ENCODE measurements at places on chromosomes 16 and 17.

DNA sequence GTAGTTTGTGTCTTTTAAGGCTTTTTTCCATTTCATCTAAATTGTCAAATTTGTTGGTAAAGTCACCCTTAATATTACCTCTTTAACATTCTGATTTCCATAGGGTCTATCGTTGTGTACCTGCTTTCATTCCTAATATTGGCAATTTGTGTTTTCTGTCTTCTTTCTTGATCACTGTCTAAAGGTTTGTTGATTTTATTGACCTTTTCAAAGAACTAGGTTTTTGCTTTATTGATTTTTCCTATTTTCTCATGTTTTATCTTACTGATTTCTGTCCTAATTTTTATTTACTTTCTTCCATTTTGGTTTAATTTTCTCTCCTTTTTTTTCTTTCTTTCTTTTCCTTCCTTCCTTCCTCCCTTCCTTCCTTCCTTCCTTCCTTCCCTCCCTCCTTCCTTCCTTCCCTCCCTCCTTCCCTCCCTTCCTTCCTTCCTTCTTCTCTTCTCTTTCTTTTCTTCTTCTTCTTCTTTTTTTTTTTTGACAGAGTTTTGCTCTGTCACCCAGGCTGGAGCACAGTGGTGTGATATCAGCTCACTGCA is 86.3 kb downstream of the CYLD start:
- DNase-seq, result no peak

DNA sequence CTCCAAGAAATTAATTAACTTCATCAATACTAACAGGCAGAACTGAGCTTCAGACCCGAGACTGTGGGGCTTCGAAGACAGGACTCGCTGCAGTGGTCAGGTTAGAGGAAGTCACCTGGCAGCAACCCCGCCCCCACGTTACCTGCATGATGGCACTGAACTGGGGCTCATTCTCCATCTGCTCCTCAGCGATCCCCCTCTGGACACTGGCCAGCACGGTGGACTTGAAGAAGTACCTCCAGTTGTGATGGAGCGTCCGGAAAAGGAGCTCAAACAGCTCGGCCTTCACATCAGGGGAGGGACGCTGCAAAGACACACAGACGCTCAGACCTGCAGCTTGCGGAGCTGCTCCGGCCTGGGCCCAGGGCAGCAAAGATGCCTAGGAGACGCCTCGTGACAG is 40.9 kb upstream of the GSG1L start:
- no peak for DNase-seq

DNA sequence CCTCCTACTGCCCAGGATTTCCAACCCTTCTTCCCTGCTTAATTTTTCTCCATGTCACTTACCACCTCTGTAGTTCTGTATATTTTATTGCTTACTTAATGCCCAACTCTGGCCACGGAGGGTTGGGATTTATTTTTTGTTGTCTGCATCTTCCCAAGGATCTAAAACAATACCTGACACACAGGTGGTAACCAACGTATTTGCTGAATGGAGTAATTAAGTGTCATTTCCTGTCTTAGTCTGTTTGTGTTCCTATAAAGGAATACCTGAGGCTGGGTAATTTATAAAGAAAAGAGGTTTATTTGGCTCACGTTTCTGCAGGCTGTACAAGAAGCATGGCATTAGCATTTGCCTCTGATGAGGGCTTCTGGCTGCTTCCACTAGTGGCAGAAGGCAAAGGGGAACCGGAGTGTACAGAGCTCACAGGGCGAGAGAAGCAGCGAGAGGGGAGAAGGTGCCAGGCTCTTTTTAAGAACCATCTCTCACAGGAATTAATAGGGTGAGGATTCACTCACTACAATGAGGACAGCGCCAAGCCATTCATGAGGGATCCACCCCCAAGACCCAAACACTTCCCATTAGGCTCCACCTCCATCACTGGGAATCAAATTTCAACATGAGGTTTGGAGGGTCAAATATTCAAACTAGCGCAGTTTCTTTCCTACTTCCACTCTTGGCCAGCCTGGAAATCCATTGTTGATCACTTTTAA is 44.8 kb downstream of the ERN1 start:
- DNase-seq, result no peak

GRCh38 chr17:78154903-78155811 is 9.0 kb downstream of the C17orf99 start:
- no peak for DNase-seq

DNA sequence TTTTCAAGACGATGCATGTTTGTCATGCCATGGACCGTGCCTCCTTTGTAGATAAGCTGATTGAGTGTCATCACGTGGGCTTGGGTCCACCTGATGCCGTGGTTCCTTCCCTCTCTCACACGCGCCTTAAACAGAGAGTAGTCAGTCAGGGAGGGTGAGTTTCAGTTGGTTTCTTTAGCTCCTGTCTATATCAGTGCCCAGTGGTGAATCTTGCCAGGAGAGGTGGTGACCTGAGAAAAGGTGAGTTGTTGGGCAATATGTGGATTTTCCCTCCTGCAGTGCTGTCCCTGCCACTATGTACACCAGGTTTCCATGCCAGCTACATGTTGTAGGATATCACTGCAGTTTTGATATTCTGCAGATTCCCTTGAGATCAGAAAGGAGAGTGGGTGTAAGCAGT is 129.7 kb downstream of the LAT start:
- no peak for DNase-seq

All from fibroblast of skin of abdomen (primary cell).